ENCODE measurements at places on chromosomes 4 and X. TPM values are rescaled to one million over a fixed set of nuclear protein-coding genes. Genes with fewer than 3 reads are reported as not detected.

The SORBS2 gene
- total RNA-seq: 6.3 TPM

The TMEM255A gene
- 0.35 TPM for total RNA-seq

The DAPP1 gene
- total RNA-seq: not detected

The FAM156A gene
- total RNA-seq: 14.0 TPM

GRCh38 chr4:128335541-128335940 is 47.9 kb upstream of the PGRMC2 start:
- no peaks in the 10 kb centered on the region for H3K4me1 ChIP-seq
- DNase-seq: no peak
- no peaks in the 10 kb centered on the region for H3K36me3 ChIP-seq
- H3K4me3 ChIP-seq: no peak overlapping the region

- no peaks in the 10 kb centered on the region for H3K27me3 ChIP-seq
- no peak overlapping the region for H3K27ac ChIP-seq
- no peaks in the 10 kb centered on the region for H3K36me3 ChIP-seq
- no peak for DNase-seq
Observed at GRCh38 chrX:13101441-13102139, 57.2 kb upstream of the FAM9C start.

DNA sequence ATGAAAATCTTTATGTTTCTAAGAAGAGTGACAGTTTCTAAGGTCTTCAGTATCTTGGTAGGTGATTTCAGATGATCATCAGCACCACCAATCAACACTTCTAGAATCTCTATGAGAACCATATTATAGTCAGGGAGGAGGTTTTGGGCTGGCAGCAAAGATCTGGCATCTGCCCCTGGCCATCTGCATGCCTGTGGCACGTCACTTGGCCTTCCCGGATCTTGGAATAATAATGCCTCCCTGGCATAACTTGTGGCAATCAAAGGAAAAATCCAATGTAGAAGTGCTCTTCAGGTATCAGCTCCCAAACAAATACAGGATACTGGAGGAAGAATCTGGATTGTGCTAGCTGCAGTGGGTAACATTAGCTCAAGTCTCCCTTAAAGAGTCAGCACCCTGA is 57.3 kb downstream of the RASL11B start:
- no peak overlapping the region for H3K4me3 ChIP-seq
- DNase-seq: no peak
- H3K36me3 ChIP-seq: no peaks in the 10 kb centered on the region
- H3K4me1 ChIP-seq: peaks cover 28% of the 10 kb centered on the region
- H3K27ac ChIP-seq: no peak overlapping the region

Data from endodermal cell (in vitro differentiated cells).